MCF 10A (cell line): ENCODE measurements at places on chromosomes 3 and 15. TPM values are rescaled to one million over a fixed set of nuclear protein-coding genes. Genes with fewer than 3 reads are reported as not detected.

The STAB1 gene
- total RNA-seq, result not detected in 2 replicates

DNA sequence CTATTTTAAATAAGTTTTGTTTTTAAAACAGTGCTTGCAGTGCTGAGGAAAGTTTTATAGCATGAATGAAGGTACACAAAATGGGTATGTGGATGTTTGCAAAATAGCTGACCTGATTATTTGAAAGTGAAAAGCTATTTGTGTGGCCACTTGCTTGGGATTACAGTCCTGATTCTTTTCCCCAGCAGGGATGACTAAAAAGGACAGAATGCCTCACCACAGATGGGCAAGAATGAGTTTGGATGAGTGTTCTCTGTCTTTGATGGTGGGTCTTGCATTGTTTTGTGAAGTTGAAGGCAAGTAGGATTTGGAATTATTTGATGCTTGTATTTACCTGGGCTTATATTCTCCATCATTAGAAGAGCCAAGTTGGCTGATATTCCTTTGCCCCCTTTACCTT, 48.8 kb upstream of the MEIS2 start:
- H3K27me3 ChIP-seq, result peaks cover 26% of the 10 kb centered on the region
- H3K4me1 ChIP-seq, result no peaks in the 10 kb centered on the region
- DNase-seq, result no peak
- H3K27ac ChIP-seq, result no peak overlapping the region
- no peak overlapping the region for H3K4me3 ChIP-seq
- H3K36me3 ChIP-seq, result no peaks in the 10 kb centered on the region

GRCh38 chr3:124402791-124403190, 327.5 kb upstream of the UMPS start:
- H3K27me3 ChIP-seq, result peaks cover 16% of the 10 kb centered on the region
- no peaks in the 10 kb centered on the region for H3K4me1 ChIP-seq
- H3K4me3 ChIP-seq, result no peak overlapping the region
- H3K27ac ChIP-seq, result no peak overlapping the region

The UBL7 gene
- total RNA-seq, result 55.5 and 56.4 TPM in 2 replicates

DNA sequence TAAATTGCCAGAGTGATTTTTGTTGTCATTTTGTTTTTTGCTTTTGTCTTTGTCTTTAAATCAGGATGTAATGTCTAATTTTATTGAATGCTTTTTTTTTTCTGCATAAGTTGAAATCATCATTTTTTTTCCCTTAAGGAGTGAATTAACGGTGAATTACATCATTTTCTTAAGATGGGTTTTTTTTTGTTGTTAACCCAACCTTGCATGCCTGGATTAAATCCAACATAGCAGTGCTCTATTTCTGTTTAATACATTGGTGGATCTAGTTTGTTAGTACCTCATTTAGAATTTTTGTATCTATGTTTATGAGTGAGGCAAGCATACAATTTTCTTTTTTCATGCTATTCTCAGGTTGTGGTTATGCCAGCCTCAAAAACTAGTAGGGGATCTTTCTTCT, 186.4 kb upstream of the TMC3 start:
- no peak overlapping the region for H3K27ac ChIP-seq
- no peak for DNase-seq
- peaks cover 4% of the 10 kb centered on the region for H3K4me1 ChIP-seq
- H3K27me3 ChIP-seq, result no peaks in the 10 kb centered on the region

DNA sequence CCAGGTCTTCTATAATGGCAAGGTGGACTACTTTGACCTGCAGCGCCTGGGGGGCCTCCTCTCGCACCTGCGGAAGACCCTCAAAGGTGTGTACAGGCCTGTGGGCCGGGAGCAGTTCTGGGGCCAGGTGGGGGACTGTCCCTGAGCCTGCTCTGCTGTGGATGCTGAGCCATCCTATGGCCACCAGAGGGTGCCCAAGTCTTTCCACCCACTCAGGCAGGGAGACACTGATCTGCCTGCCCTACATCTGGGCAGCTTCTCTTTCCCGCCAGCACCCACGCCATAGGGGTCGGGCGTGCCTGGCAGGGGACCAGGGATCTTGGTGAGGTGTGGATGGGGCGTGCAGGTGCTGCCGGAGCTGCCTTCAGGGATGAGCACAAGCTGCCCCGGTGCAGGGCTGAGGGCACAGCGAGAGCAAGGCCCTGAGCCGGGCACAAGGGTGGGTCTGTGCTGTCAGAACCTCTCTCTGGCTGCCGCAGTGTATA, 14.1 kb downstream of the RNF123 start:
- no peak overlapping the region for H3K27ac ChIP-seq
- H3K27me3 ChIP-seq, result no peaks in the 10 kb centered on the region
- peak; percentile 79 for DNase-seq
- H3K4me1 ChIP-seq, result peaks cover 14% of the 10 kb centered on the region
- no peak overlapping the region for H3K4me3 ChIP-seq
- no peaks in the 10 kb centered on the region for H3K36me3 ChIP-seq

DNA sequence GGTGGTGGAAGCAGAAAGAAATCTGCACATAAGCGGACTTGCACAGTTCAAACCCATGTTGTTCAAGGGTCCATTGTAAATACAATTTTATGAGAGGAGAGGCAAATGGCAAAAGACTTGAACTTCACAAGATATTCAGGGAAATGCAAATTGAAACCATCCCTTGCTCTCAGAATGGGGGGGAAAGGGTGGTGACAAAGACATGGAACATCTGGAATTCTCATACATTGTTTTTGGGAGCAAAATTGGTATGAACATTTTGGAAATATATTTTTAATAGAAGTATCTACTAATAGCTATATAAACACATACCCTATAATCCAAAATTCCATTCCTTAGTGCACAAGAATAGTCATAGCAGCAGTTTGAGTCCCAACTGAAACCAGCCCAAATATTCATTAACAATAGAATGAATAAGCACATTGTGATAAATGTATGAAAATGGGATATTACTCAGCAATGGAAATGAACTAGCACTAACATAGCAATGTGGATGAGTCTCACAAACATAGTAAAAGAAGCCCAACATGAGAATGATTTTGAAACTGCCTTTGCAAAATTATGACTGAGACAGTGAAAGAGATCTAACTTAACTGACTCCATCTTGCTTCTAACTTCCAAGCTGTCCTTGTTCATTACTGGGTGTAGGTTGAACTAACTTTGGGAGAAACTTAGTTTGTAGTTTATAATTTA, 77.2 kb downstream of the CD200R1L start:
- H3K27me3 ChIP-seq, result no peaks in the 10 kb centered on the region
- no peak overlapping the region for H3K4me3 ChIP-seq
- H3K27ac ChIP-seq, result no peak overlapping the region
- no peak for DNase-seq
- H3K36me3 ChIP-seq, result no peaks in the 10 kb centered on the region

DNA sequence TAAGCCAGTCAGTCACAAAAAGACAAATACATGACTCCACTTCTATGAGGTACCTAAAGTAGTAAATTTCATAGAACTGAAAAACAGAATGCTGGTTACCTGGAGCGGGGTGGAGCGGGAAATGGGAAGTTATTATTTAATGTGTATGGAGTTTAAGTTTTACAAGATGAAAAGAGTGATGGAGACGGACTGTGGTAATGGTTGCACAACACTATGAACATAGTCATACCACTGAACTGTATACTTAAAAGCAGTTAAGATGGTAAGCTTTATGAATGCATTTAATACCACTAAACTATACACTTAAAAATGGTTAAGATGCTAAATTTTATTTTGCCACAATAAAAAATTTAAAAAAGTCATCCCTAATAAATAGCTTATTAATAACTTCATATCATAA, 23.2 kb downstream of the SFMBT1 start:
- H3K27me3 ChIP-seq, result no peaks in the 10 kb centered on the region
- H3K4me3 ChIP-seq, result no peak overlapping the region
- H3K36me3 ChIP-seq, result peaks cover 7% of the 10 kb centered on the region
- no peak for DNase-seq

- H3K27me3 ChIP-seq, result no peaks in the 10 kb centered on the region
- no peaks in the 10 kb centered on the region for H3K4me1 ChIP-seq
- H3K36me3 ChIP-seq, result no peaks in the 10 kb centered on the region
- no peak overlapping the region for H3K4me3 ChIP-seq
Measured at GRCh38 chr3:41579861-41580260, 380.6 kb downstream of the CTNNB1 start.

DNA sequence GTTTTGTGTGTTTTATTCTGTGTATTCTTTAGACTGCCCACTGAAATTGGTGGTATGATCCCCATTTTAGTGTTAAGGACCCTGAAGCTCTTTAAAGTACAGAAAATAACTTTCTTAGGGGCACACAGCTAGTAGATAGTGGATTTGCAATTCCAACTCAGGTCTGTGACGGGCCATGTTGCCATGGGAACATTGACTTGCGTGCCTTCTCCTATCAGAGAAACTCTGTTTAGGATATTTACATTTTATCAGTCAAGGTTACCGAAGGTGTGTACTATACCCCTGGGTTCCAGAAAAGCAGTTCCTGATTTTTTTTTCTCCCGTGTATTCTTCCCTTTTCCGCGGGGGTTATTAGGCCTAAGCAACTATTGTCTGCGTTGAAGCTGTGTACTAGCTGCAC, 19.4 kb downstream of the MYZAP start:
- DNase-seq, result no peak
- no peaks in the 10 kb centered on the region for H3K36me3 ChIP-seq
- no peak overlapping the region for H3K4me3 ChIP-seq

- no peak overlapping the region for H3K4me3 ChIP-seq
- peaks cover 24% of the 10 kb centered on the region for H3K4me1 ChIP-seq
- H3K36me3 ChIP-seq, result peaks cover 9% of the 10 kb centered on the region
- H3K27me3 ChIP-seq, result no peaks in the 10 kb centered on the region
- peak overlapping the region; percentile 41 for H3K27ac ChIP-seq
Measured at GRCh38 chr3:66486646-66487045, 14.2 kb downstream of the LRIG1 start.

DNA sequence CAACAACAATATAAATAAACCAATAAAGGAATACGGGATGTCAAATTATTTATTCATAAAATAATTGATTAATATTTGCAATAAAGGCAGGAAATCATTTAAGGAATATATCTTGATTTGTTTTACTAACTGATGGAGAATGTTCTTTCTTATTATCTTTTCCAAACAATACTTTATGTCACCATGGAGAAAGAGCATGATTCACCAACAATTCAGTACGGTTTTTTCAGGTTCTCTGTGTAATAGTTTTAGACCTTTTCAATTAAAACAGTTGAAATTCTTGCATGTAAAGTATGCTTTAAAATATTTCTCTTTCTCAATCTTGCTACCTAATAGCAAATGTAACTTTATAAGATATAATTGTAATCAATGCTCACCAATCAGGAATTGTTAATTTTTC, 41.7 kb upstream of the MBNL1 start:
- H3K27me3 ChIP-seq, result no peaks in the 10 kb centered on the region
- H3K4me1 ChIP-seq, result peaks cover 15% of the 10 kb centered on the region
- no peak overlapping the region for H3K27ac ChIP-seq
- H3K4me3 ChIP-seq, result no peak overlapping the region
- no peak for DNase-seq
- no peaks in the 10 kb centered on the region for H3K36me3 ChIP-seq

The DLL4 gene
- total RNA-seq, result 0.10 TPM in 1 of 2 replicates, not detected in the other
